HTR-8/SVneo (cell line): ENCODE measurements at places on chromosomes 12 and 14.

DNA sequence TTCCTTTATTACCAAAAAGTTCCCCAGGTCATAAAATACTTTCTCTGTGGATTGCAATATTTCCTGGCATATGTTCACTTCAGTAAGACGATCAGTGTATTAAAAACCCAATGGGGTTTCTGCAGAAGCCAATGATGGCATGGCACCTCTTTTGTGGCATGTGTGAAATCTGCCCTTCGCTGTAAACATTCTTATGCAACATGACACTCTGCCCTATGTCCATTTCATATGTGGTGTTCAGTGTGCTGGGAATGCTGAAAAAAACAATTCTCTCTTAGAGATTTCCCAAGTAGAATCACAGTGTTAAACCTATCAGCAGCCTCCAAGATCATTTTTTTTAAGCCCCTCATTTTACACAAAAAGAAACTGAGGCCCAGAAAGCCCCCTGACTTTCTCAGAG is 2.3 kb upstream of the MYBPC1 start:
- DNase-seq, result no peak

- no peak for DNase-seq
Observed at GRCh38 chr14:38505221-38505972, 249.5 kb upstream of the CLEC14A start.

DNA sequence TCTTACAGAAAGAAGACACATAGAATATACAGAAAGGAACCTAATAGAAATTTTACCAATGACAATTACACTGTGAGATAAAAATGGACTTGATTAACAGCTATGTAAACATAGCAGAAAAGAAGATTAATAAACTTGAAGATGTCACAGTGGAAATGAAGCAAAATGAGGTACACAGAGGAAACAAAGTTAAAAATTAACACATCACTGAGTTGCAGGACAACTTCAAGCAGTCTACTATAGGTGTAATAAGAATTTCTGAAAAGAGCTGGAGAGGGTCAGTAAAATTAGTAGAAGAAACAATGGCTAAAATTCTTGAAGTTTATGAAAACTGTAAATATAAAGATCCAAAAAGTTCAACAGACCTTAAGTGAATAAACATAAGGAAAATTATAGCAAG is 738.7 kb downstream of the C12orf50 start:
- no peak for DNase-seq

GRCh38 chr12:1839464-1839863 is 19.1 kb downstream of the LRTM2 start:
- DNase-seq, result no peak

- no peak for DNase-seq
Observed at GRCh38 chr12:78392918-78393317, 471.7 kb upstream of the SYT1 start.

- DNase-seq, result no peak
Observed at GRCh38 chr12:107778383-107779025, 4.0 kb downstream of the ASCL4 start.

- no peak for DNase-seq
Observed at GRCh38 chr12:9883175-9883574, 1.9 kb downstream of the KLRF2 start.

GRCh38 chr12:45305907-45306306 is 90.0 kb downstream of the ANO6 start:
- no peak for DNase-seq

- DNase-seq, result no peak
Observed at GRCh38 chr12:92242907-92243306, 97.3 kb upstream of the BTG1 start.

- DNase-seq, result no peak
Observed at GRCh38 chr12:50315803-50316202, 32.5 kb upstream of the LIMA1 start.

DNA sequence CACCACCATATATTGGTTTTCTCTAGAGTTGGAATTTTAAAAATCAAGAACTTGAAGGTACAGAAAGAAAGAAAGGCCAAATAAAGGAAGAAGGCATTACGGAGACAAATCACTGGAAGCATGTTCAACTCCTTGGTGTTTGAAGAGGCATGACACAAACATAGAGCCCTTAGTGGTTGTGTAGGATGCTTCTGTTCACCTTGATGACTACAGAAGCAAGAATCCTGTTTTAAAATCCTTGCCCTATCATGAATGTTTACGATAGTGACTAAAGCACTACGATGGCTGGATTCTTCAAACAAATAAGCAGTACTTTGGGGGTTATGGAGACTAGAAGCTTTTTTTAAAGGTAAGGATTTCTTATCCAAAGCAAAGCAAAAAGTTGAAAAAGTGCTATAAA is 10.3 kb upstream of the ISM2 start:
- DNase-seq, result no peak

DNA sequence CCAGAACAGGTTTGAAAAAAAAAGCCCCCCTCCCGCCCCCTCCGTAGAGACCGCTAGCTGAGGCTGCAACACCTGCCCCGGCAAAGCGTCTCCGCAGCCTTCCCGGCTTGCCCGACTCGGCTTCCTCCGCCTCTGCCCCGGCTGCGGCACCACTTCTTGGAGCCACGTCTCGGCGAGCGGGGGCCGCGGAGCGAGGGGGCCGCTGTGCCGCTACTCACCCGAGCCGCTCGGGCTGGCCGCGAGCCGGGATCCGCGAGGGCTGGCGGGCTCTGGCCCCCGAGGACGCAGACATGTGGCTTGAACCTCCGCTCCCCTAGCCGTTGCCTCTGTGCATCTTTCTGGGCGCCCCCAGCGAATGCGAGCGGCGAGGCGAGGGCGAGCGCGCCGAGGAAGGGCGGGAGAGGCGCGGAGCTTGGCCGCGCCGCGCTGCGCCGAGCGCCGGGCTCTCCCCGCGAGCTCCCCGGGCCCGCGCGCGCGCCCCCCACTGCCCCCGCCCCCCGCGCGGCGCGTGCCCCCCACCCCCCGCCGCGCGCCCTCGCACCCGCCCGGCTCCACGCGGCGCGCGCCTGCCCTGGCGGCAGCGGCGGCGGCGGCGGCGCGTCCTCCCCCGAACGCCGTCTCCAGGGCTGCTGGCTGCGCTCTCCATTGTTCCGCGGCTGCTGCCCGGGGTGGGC is 249.5 kb downstream of the APAF1 start:
- DNase-seq, result no peak

DNA sequence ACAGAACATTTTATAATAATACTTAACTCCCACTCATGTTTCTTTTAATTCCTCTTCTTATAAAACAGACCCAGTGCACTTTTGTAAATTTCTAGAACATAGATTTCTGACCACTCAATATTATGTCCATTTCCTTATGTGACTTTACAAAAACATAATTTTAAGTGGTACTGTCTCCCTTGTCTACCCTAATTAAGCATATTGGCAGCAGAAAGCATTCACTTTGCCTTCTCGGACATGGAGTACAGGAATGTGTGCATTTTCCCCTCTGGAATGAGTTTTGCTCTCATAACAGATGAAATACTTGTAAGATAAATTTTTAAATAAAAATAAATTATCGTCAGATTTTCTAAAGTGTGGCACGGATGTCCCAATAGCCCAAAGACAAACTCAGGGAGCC is 129.5 kb upstream of the MDM1 start:
- DNase-seq, result no peak

DNA sequence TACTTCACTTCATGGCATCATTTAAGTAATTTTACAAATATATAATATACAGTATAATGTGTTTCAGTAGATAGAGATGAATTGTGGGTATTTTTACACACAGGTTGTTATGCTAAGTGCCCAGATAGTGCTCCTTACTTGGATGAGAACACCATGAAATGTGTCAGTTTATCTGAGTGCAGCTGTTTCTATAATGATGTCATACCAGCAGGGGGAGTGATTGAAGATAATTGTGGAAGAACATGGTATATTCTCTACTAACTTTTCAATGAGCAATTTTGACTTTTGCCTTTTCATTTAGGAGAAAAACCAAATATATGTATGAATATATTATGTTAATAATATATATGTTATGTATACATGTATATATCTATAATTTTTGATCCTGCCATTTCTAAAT is 221.6 kb downstream of the LRRK2 start:
- DNase-seq, result no peak
